Stimulated activated CD8-positive, alpha-beta memory T cell treated with anti-CD3 and anti-CD28 coated beads, Interleukin-7, amount 100 ng/mL, for 48 hours (primary cell): ENCODE measurements at places on chromosomes 11 and 22.

- DNase-seq, result no peak
Observed at GRCh38 chr11:68149417-68149816, 28.2 kb upstream of the CHKA start.

GRCh38 chr11:110479108-110480101 is 49.7 kb downstream of the FDX1 start:
- DNase-seq, result no peak

GRCh38 chr22:49946612-49947295 is 13.8 kb upstream of the PIM3 start:
- no peak for DNase-seq

GRCh38 chr11:68593441-68593840 is 90.9 kb upstream of the GAL start:
- DNase-seq, result no peak

DNA sequence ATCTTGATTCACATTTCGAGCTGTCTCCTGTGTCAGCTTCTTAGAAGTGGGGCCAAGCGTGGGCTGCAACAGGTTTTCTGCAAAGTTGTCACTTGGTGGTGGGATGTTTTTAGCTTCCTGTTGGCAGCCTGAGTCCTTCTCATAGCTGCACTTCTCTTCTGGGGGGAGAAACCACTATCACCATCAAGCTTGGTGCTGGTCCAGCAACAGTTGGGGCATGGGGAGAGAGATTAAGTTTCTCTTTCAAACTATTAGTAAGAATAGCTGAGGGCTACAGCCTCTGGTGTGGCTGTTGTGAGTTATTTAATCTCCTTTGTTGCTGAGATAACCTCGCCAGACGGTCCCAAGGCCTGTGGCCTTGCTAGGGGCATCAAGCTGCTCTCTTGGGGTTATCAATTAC is 123.3 kb upstream of the CRYBB3 start:
- peak; percentile 71 for DNase-seq
